ENCODE measurements at places on chromosomes 3 and 15.

GRCh38 chr3:59411186-59411585 lies 361.4 kb upstream of the CFAP20DC start:
- no peak for DNase-seq

DNA sequence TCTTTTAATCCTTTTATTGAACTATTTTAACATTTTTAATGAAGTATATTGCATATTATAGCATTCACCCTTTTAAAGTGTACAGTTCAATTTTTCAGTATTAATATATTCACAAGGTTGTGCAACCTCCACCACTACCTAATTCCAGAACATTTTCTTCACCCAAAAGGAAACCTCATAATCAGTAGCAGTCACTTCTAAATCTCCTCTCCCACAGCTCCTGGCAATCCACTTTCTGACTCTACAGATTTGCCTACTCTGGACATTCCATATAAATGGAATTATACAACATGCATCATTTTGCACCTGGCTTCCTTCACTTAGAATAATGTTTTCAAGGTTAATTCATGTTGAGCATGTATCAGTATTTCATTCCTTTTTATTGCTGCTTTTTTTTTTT lies 55.0 kb upstream of the HRH1 start:
- DNase-seq: no peak

GRCh38 chr15:77753281-77753873 lies 120.7 kb upstream of the LINGO1 start:
- no peak for DNase-seq

GRCh38 chr3:138082085-138082991 lies 33.1 kb downstream of the DZIP1L start:
- DNase-seq: peak; percentile 25

- DNase-seq: no peak
These were observed 831 bp upstream of the ROBO2 start for GRCh38 chr3:77038930-77039605.

- DNase-seq: no peak
These were observed 85.9 kb downstream of the DCLK3 start for GRCh38 chr3:36678216-36679013.

GRCh38 chr15:38129531-38130204 lies 123.0 kb upstream of the SPRED1 start:
- peak; percentile 13 for DNase-seq

DNA sequence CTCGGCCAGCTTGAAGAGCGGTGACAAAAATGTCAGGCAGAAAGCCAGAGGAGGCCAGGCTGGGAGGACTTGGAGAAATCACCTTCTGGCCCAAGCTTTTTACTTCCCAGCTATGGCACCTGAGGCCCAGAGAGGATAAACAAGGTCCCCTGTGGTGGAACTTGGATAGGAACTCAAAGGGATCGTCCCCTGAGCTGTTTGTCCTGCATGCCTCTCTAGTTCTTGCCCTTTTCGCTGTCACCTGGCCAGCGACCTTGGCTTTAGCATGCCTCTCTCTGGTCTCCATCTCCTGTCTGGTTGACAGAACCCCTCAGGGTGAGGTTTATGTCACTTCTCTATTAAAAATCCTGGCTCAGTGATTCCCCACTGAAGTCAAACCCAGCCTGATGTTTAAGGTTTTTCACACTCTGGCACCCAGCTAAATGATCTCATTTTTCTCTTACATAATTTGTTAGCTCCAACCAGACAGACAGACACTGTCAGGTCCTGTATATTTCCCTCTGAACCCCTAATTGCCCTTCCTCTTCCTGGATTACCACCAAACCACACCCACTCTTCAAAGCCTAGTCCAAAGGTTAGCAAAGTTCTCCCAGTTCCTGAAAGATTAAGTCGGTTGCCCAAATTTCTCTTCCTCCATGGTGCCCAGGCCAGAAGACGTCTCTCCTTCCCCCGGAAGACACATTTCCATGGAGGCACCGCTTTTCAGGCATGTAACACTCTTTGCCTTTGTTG lies 169.1 kb downstream of the FAM43A start:
- DNase-seq: no peak

- no peak for DNase-seq
These were observed 15.4 kb upstream of the LARP6 start for GRCh38 chr15:70869346-70869745.

DNA sequence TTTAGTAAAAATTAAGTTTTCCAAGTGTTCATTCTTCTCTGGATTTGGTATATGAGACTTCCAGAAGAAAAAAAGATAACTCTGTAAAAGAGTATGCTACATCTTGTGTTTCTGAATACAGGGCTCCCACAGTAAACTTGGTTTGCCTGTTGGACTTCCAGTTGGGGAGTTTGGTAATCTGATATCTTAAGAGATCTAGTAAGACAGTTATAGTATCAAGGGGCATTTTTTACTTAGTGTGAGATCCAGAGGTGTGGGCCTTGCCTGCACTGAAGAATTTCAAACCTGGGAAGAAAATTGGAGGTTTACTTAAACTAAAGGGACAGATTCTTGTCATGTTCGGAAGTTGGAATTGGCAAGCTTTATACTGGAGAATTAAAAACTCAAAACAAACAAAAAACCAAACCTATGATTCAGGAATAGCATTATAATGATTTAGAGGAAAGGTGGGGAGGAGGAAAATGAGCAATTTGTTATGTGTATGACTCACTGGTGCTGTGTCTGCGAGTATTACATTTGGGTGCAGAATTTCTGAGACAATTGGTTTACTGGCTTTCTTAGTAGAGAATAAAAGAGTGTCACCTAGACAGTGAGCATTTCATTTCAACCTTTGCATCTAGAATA lies 58.9 kb upstream of the ULK4 start:
- DNase-seq: no peak

- DNase-seq: no peak
These were observed 6.1 kb downstream of the RHO start for GRCh38 chr3:129534428-129535027.

GRCh38 chr3:81339040-81339845 lies 422.2 kb downstream of the GBE1 start:
- DNase-seq: no peak

Measured in stimulated activated CD4-positive, alpha-beta T cell treated with anti-CD3 and anti-CD28 coated beads, Interleukin-1b, Interleukin-23, amount 100 ng/mL, for 48 hours (primary cell).